ENCODE measurements at places on chromosomes 1 and 21.

GRCh38 chr1:96473791-96474434 is 247.7 kb upstream of the PTBP2 start:
- no peak for DNase-seq

- DNase-seq, result no peak
These were observed 51.7 kb upstream of the EDEM3 start for GRCh38 chr1:184806296-184806721.

DNA sequence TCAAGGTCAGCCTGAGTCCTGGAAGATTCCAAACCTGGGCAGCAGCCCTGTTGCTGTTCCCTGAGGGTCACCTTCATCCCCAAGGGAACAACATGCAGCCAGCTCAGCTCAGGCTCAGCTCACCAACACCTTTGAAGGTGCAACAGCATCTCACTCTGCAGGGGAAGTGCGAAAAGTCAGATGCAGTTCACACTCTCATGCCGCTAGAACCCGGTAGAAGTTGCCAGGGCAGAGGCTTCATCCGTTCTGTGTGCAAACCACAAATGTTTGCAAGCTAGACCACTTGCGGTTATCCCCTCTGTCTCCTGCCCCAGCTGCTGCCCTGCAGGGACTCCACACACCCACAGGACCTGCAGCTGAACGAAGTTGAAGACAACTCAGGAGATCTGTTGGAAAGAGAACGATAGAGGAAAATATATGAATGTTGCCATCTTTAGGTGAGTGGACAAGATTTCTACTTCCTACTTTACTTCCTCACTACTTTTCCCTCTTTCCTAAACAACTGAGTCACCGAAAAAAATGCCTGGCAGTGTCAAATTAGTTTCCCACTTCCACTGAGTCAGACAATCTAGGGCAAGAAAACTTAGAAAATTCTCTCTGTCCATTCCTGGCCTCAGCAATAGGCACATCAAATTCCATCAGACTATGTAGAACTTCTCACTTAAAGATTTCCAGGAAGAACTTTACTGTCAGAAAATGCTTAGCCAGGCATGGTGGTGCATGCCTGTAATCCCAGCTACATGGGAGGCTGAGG is 1.8 kb upstream of the FCRL6 start:
- DNase-seq, result no peak

GRCh38 chr21:28789523-28789922 is 203.2 kb downstream of the LTN1 start:
- DNase-seq, result no peak

GRCh38 chr1:176811511-176812288 is 348.7 kb downstream of the PAPPA2 start:
- DNase-seq, result no peak
